ENCODE measurements at places on chromosomes 13 and 19.

GRCh38 chr19:12953799-12954611, 3.0 kb downstream of the GADD45GIP1 start:
- no peak for DNase-seq

- DNase-seq: no peak
Measured at GRCh38 chr13:61142506-61142905, 273.1 kb downstream of the PCDH20 start.

DNA sequence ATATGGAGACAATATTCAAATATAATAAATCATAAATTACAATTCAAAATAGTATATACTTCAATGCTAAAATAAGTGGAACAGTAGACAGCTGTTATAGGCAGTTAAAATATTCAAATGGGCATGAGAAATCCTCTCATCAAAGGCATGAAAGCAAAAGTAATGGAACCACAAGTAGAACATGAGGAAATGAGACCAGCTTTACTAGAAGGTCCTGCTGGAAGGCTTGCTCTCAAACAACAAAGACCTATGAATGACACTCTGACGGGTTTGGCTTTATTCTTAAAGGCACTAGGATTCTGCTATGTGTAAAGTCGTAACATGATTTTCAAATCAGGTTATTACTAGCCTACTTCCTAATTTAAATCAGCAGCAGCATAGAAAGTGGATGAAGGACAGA, 148.1 kb downstream of the VWA8 start:
- no peak for DNase-seq

DNA sequence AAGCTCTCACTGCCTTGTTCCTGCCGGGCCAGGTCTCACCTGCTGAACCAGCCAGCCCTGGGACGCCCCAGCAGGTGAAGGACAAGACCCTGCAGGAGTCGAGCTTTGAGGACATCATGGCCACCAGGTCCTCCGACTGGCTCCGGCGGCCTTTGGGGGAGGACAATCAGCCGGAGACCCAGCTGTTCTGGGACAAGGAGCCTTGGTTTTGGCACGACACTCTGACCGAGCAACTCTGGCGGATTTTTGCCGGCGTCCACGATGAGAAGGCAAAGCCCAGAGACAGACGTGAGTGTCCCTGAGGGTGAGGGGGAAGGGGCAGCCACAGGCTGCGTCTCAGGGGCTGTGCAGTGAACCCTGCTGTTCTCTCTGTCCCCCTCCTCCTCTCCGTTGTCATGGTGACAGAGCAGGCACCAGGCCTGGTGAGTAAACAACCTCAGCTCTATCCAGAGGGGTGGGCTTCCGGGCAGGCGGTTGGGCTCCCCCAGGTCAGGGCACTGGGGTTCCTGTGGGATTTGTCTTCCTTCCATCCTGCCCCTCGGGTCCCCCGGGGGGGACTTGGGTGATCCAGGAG, 9.7 kb downstream of the TLE6 start:
- DNase-seq: no peak

GRCh38 chr13:45490068-45490467, 25.3 kb downstream of the COG3 start:
- DNase-seq: no peak

DNA sequence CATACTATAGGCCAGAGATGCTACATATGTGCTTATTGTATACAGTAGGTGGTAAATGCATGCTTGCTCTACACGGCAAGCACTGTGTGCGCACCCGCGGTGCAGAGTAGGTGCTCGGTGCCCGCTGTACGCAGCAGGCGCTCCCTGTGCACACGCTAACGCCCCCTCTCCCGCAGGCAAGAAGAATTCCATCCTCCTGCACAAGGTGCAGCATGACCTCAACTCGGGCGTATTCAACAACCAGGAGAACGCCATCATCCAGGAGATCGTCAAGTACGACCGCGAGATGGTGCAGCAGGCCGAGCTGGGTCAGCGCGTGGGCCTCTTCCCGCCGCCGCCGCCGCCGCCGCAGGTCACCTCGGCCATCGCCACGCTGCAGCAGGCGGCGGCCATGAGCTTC, 17.7 kb downstream of the POLRMT start:
- no peak for DNase-seq

GRCh38 chr19:38879400-38879751, 1.3 kb upstream of the RINL start:
- DNase-seq: no peak

- no peak for DNase-seq
Measured at GRCh38 chr13:33717775-33718174, 100.2 kb upstream of the RFC3 start.

DNA sequence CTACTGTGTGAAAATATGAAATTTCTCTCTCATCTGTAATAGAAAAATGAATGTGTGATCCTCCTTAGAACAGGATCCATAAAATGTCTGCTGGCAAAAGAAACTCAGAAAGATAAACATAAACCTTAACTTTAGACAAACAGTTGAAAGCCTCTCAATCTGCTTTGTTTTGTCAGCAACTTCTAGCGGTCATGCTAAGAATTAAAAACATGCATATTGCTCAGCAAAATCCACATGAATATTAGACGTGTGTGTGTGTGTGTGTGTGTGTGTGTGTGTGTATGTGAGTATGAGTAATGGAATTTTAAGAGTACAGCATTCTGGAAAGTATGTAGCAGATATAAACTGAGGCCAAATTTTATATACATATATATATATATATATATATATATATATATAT, 1779.2 kb upstream of the MIR17HG start:
- no peak for DNase-seq

- DNase-seq: no peak
Measured at GRCh38 chr19:10113964-10114650, 2.6 kb downstream of the P2RY11 start.

DNA sequence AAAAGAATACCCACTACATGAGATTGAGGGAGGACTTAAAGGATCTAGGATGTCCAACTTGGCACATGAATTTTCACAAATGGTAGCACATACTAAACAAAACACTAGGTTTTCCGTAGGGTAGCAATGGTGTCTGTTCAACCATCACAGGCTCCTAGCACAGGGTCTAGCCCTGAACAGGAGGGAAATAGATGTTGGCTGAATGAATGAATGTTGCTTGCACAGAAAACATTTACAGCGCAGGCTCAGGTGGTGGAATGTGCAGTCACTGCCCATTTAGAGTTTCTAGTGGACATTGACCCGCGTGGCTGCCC, 1.9 kb upstream of the MYCBP2 start:
- DNase-seq: no peak

DNA sequence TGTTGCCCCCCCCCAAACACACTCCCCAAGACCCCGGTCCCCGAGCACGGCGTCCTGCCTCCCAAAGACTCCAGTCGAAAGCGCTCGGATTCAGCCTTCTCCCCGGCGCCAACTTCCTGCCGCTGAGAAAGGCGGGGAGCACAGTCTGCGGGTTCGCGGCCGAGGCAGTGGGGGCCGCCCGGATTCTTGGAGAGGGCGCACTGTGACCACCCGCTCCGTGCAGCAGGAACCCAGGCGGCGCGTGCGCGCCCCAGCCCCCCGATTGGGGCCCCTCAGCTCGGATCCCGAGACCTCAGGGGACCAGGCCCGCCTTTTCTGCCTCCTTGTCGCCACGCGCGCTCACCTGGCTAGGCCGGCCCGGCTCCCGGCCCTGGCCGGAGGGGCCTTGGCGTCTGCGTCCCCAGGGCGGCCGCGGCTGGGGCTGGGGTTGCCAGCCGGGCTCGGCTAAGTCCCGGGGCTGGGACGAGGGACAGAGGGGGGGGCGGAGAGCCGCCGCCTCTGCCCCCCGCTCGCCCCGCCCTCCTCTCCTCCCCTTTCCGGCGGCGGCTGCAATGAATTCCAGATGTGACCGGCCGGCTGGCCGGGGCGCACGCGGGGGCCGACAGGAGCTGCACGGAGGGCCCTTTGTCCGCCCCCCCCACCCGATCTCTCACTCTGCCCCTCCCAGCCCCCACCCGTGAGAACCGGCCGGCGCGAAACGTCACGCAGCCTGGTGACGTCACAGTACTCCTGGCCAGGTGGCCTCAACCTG, at the start of gene S1PR2:
Gene S1PR2 (minus strand): TSS at position 471 of the 751 bp plus-strand sequence. CDS start 6,426 bp downstream, outside the sequence.
- DNase-seq: peak; percentile 58

DNA sequence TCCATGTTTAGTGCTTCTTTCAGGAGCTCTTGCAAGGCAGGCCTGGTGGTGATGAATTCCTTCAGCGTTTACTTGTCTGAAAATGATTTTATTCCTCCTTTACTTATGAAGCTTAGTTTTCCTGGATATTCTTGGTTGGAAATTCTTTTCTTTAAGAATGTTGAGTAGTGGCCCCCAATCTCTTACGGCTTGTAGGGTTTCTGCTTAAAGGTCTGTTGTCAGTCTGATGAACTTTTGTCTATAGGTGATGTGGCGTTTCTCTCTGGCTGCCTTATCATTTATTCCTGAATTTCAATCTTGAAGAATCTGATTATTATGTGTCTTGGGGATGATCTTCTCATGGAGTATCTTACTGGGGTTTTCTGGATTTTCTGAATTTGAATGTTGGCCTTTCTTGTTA, 26.0 kb downstream of the ZNF430 start:
- DNase-seq: no peak

DNA sequence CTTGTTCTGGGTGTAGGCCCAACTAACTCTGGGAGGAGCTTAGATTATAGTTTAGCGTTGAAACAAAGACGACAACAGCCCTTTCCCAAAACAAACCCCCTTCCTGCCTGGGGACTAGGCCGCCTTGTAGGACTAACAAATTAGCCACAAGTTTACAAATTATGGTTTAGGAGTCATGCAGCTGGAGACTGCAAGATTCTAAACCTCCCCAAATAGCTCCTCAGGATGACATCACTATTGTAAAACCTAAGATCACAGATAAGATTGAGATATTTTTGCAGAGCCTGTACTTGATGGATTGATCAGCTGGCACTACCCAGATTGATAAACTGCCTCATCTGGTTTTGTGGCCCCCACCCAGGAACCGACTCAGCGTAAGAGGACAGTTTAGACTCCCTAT, 2.3 kb upstream of the SLC25A15 start:
- no peak for DNase-seq

- no peak for DNase-seq
Measured at GRCh38 chr13:91329733-91330132, 17.8 kb upstream of the MIR17HG start.

DNA sequence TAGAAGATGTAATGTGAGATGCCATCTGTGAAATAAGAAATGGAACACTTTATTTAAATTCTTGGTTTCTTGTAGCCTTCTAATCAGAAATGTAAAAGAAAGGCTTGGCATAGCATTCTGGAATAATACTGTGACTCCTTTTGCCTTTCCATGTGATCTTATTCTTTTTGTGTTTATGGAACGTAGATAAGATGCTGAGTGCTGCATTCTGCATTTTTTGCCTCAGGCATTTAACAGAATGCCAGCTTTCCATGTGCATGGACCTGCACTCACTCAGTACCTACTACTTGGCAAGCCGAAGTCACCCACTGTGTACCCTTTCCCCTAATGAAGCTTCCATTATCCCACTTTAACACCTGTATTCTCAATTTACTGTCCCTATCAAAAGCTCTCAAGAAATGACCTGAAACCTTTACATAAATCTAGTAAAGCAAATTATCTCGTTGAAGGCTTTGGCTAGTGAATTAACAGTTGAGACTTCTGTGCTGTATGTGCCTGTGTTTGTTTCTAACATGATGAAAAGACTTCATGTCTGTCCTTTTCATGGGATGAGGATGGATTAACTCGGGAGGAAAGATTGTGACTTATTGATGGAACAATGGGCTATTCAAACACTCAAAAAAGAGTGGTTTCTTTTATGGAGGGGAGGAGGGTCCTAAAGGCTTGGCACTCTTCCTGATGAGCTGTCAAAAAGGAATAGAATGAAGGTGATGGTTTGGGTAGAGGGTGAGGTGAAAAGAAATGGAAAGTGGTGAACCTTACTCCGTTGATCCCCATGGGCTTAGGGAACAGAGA, 44.7 kb upstream of the FRY start:
- DNase-seq: no peak

Measured in stimulated activated CD4-positive, alpha-beta T cell treated with anti-CD3 and anti-CD28 coated beads, Interleukin-15, amount 100 ng/mL, for 1 hour (primary cell).